ENCODE measurements at places on chromosomes 16 and 17. TPM values are rescaled to one million over a fixed set of nuclear protein-coding genes. Genes with fewer than 3 reads are reported as not detected.

Gene C17orf113
- total RNA-seq = 0.32 TPM

Gene SSTR5
- total RNA-seq = not detected

Gene CPHXL2
- not detected for total RNA-seq

Gene CDR2L
- total RNA-seq = 0.56 TPM

Gene FBXW10
- total RNA-seq = 0.78 TPM

Gene CDH11
- total RNA-seq = not detected

Gene CX3CL1
- total RNA-seq = not detected

Gene CLEC3A
- not detected for total RNA-seq

Measured in activated T-helper 17 cell treated with anti-CD3 and anti-CD28 coated beads, Interleukin-2, amount 50 U/mL, for 72 hours (primary cell).